Naive thymus-derived CD4-positive, alpha-beta T cell (primary cell): ENCODE measurements at places on chromosomes 1 and 21. TPM values are rescaled to one million over a fixed set of nuclear protein-coding genes. Genes with fewer than 3 reads are reported as not detected.

- DNase-seq, result no peak
Observed at GRCh38 chr21:41707231-41707959, 59.5 kb downstream of the RIPK4 start.

DNA sequence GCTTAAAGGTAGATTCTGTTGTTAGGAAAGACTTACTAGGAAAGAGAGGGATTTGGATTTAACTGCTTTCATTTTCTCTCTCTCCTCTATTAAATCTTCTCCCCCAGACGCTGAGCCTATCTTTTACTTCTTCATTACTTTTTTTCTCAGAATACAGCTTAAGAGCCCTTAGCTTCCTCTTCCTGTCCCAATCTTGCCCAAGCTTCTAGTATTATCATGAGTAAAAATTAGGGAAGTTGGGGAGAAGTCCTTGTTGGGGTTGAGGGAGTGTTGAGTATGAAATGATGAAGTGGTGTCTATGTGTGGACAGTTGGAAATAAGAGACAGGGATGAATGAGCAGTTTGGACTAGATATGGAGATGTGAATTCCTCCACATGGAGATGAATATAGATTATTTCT, 35.0 kb downstream of the ACP6 start:
- no peak for DNase-seq

DNA sequence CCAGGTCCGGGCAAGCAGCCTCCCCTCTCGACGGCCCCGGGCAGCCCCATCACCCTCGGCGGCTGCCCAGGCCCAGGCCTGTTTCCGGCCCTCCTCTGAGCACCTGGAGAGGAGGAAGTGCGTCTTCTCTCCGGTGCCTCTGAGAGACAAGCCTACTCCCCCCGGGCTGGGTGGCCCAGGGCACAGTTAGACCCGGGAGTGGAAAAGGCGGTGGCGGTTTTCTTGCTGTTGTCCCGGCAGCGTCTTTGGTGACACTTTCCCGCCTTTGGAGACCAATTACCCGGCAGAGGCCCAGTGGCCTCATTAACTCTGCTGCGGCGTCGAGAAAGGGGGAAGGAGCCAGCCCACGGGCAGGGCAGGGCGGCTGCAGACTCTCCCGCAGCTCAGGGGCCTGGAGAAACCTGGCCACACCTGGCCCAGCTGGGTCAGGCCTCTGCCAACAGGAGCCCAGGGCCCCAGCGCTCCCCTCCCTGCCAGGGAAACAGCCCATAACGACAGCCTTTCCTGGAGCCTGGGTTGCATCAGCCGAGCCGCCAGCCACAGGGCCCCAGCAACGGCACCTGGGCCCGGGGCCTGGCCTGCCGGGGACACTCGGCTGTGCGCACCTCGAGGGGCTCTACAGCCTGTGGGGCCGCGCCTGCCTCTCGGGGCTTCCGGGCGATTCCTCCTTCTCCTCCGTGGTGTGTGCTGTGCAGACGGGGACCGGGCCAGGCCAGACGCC, 28.4 kb upstream of the C1orf159 start:
- DNase-seq, result peak; percentile 67

GRCh38 chr1:15008783-15009729, 144.5 kb upstream of the TMEM51 start:
- DNase-seq, result no peak

SELL gene
- total RNA-seq, result 519 TPM

- no peak for DNase-seq
Observed at GRCh38 chr1:220207411-220207810, 64.8 kb downstream of the RAB3GAP2 start.

GRCh38 chr1:79430437-79430836, 423.9 kb upstream of the ADGRL4 start:
- DNase-seq, result no peak

GRCh38 chr1:188343914-188344313, 1515.2 kb downstream of the PLA2G4A start:
- DNase-seq, result no peak
